Stimulated activated naive CD4-positive, alpha-beta T cell treated with Interleukin-2 at 50 U/mL for 16 hours (primary cell): ENCODE measurements at places on chromosomes 7 and 10.

- no peak for DNase-seq
These were observed 62.6 kb downstream of the COL13A1 start for GRCh38 chr10:69864321-69864720.

DNA sequence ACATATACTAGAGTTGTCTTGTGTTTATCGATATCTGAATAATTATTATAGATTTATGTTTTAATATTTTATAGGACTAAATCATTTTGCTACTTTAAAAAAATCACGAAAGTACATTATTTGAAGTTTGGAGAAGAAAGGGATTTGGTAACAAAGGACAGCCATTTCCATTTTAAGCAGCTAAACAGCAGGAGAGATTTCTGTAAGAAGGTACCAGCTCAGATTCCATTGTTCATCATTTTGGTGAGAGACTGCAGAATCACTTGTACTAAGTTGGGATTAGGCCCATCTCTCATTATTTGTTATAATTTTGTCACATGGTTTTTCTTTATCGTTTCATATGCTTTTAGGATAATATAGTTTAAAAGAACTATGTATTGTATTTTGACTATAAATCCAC, 46.7 kb downstream of the PALS2 start:
- DNase-seq = no peak

DNA sequence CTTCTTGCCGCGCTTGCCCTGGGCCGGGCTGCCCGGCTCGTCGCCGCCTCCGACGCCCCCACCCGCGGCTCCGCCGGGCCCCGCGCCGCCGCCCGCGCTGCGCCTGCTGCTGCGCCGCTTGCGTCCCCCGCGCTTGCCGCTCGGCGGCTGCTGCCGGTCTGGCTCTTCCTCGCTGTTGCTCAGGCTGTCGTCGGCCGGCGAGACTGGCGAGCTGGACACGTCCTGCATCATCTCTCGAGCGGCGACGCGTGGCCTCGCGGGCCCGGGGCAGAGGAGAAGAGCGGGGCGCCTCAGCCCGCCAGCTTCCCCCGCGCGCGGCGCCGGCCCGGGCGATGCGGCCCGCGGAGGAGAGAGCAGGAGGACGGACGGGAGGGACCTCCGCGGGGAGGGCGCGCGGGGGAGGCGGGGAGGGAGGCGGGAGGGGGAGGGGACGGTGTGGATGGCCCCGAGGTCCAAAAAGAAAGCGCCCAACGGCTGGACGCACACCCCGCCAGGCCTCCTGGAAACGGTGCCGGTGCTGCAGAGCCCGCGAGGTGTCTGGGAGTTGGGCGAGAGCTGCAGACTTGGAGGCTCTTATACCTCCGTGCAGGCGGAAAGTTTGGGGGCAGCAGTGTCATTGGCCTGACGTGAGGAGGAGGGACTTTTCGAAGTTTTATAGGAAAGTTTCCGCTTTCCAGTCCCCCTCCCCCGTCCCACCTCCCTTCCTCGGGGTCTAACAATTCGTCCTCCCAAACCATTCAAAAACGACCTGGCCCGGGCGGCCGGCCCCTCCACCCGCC, at the start of gene TWIST1:
TWIST1 (minus strand) TSS at position 546 of the 779 bp plus-strand sequence; CDS start at position 231, 315 bp downstream.
- no peak for DNase-seq

DNA sequence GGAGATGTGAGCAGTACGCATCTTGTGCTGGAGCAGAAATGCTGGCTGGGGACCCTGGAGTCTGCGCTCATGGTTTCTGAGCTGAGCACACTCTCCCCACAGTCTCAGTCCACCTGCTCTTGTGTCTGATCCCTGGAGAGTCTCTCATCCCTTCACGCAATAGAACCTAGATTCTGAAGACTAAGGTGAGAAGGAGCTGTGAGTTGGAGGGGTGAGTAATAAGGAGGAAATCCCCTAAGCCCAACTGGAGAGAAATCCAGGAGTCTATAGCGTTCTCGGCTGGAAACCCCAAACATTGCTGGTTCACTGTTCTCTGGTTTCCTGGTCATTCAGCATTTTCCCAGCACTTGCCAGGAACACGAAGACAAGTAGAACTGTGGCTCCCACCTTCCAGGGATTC, 68.3 kb upstream of the SMNDC1 start:
- DNase-seq = no peak

DNA sequence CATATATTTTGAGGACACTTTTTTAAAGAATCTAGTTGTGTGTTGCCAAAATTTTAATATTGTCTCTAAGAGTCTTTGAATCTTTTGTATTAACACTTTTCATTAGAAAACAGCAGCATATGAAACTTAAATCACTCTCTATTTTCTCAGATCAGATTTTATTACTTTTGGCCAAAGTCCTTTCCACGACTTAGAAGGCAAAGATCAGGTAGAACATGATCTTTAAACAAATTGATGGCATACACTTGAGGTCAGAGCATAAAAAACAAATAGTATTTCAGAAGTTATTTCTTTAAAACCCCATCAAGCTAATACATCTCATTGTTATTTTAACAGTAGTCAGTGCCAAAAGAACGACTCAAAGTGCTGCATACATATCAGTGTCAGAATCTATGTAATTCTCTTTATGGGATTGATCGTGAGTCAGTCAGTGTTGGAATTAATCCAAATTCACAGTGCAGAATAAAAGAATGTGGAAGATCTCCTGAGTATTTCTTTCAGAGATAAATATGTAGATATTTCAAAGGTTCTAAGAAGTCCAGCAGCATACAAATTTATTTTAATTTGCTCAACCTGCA, 9.6 kb upstream of the AGMO start:
- no peak for DNase-seq

GRCh38 chr7:2383543-2384274, 19.7 kb upstream of the CHST12 start:
- DNase-seq = no peak

DNA sequence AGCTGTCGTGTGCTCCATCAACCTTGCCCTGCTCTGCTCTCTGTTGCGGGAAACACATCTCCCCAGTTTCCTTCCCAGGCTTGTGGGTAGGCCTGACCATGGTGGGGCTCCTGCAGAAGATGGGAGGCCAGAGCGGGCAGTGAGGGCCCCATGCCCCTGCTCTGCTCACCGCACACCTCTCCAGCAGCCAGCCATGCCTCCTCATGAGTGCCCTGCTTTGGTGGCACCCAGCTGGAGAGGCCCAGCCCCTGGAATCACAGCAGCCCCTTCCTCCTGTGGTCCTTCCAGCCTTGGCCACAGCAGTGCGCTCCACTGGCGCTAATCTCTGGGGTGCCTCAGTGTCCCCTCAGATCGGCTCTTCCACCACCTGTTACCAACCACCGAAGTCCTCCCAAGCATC, 4.2 kb upstream of the OPN4 start:
- no peak for DNase-seq

- DNase-seq = no peak
These were observed 181.7 kb downstream of the HERPUD2 start for GRCh38 chr7:35513195-35513594.

- DNase-seq = no peak
These were observed 770.4 kb downstream of the TNS3 start for GRCh38 chr7:46811529-46811928.

- DNase-seq = no peak
These were observed 9.7 kb downstream of the MINDY4 start for GRCh38 chr7:30780941-30781340.

GRCh38 chr7:149706398-149706797, 67.0 kb downstream of the ZNF467 start:
- no peak for DNase-seq

GRCh38 chr7:67359900-67360299, 363.3 kb downstream of the TYW1 start:
- no peak for DNase-seq

DNA sequence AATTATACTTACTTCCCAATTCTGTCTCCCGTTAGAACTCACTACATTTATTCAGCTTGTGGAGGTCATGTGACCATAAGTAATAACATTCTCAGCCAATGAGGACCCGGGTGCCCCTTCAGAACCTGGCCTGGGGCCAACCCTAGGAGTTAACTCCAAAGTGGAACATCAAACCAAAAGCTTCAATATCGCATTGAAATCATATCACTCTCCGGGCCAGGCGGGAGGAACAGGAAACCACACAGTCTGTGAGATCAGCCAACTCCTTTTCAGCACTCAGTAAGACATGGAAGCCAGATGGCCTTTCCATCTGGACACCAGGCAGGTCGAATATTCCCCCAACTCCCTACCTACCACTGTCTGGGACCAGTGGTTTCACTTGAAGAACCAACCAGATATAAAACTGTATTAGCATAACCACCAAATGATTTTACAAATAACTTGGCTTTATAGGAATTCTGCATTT, 5.5 kb downstream of the CREB3L2 start:
- DNase-seq = no peak
